ENCODE measurements at places on chromosomes 11 and 22.

- DNase-seq: no peak
Observed at GRCh38 chr11:1763336-1763795, 361 bp downstream of the CTSD start.

- no peak for DNase-seq
Observed at GRCh38 chr11:90252053-90252452, 29.2 kb upstream of the CHORDC1 start.

- no peak for DNase-seq
Observed at GRCh38 chr11:94792451-94792850, 24.3 kb downstream of the AMOTL1 start.

DNA sequence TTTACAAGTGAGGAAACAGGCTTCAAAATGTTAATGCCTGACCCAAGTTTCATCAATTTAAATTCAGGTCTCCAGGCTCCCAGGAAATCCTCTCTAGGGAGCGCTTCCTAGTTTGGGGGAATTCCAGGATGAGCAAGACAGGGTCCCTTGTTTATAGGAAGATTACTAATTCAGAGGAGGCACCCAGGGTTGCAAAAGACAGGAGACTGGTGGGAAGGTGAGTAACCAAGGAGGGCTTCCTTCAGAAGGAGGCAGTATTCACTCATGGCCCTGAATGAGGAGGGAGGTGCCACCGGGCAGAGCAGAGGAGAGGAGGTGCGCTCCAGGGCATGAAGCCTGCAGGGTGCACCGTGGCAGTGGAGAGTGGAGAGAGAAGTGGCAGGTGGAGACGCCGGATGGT, 1.6 kb downstream of the TMEM132A start:
- DNase-seq: no peak

DNA sequence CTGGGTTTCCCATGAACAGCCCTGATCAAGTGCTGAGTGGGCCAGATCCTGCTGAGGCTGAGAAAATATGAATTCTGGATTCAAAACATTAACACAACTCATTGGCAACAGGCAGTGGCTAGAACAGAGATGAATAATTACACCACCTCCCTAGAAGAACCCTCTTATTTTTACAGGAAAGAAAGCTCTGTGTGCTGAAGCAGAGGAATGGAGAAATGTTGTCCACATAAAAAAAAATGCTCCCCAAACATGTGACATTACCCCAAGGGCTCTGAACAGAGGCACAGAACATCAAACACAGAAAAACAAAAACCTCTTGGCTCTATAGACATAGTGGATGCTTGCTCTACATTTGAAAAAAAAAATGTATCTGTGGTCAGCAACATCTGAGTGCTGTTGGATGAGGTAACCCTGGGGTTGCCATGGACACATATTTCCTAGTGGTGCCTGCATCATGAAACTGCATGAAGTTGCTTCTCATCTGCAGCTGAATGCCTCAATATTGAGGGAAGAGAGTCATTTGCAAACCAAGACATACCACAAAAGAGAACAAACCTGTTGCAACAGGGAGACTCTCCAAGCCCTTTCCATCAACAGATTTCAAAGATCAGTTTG, 98.8 kb downstream of the SNX19 start:
- no peak for DNase-seq

DNA sequence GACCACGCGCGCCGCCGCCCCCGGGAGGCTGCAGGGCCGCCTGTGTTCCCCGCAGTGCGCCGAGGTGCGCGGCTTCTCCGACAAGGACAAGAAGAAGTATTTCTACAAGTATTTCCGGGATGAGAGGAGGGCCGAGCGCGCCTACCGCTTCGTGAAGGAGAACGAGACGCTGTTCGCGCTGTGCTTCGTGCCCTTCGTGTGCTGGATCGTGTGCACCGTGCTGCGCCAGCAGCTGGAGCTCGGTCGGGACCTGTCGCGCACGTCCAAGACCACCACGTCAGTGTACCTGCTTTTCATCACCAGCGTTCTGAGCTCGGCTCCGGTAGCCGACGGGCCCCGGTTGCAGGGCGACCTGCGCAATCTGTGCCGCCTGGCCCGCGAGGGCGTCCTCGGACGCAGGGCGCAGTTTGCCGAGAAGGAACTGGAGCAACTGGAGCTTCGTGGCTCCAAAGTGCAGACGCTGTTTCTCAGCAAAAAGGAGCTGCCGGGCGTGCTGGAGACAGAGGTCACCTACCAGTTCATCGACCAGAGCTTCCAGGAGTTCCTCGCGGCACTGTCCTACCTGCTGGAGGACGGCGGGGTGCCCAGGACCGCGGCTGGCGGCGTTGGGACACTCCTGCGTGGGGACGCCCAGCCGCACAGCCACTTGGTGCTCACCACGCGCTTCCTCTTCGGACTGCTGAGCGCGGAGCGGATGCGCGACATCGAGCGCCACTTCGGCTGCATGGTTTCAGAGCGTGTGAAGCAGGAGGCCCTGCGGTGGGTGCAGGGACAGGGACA, 2.7 kb downstream of the NLRP6 start:
- no peak for DNase-seq

DNA sequence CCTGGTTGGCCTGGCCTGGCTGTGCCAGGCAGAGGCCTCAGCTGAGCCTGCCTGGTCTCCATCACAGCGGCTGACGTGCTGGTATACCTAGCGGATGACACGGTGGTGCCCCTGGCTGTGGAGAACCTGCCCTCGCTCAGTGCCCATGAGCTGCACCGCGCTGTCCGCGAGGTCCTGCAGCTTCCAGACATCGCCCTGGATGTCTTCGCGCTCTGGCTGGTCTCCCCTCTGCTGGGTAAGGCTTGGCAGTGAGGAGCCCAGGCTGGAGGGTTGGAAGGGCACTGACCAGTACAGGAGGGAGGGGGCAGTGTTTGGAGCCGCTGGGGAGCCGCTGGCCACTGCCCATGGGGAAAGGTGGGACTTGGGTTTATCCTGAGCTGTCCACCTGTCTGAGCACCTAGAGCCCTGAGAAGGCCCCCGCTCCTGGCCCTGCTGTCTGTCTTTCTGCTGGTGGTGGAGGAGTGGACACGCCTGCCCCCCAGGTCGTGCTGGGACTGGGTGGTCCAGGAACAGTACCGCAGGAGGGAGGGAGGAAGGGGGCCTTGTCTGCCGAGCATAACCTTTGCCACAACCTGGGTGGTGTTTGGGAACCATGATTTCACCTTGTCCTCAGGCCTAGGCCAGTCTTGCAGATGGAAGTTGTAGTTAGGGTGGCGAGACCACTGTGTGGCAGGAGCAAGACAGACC, 3.0 kb downstream of the FRMD8 start:
- DNase-seq: no peak

- DNase-seq: no peak
Observed at GRCh38 chr11:106679581-106679980, 338.7 kb downstream of the GUCY1A2 start.

DNA sequence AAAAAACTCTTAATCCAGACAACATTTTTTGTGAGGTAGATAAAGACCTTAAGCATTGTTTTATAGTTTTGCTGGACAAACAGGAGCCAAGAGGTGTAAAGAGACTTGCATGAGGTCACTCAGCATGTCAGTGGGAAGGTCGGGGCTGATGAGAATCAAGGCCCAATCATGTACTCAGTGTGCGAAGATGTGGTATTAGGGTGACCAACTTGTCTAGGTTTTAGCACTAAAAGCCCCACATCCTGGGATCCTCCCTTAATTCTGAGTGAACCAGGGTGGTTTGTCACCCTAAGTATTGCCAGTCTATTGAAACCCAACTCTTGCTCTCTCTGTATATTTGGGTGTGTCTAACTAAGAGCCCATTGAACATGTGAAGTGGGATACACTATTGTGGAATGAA, 19.5 kb upstream of the SORL1-AS1 start:
- no peak for DNase-seq

DNA sequence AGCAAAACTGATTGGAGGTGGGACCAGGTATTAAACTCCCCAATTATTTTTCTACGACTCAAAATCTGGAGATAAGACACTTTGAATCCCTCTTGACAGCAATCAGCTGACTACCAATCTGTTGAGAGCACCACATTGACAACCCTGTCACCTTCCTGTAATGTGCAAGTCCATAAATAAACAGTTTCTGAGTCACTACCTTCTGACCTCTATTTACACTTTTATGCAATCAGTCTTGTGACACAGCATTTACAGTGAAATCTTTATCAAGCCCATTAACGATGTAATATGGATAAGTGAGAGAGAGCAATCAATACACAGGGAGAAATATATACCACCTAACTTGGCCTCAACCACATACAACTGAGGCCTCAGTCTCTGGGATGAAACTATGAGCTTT, 283.7 kb upstream of the ANO5 start:
- no peak for DNase-seq

DNA sequence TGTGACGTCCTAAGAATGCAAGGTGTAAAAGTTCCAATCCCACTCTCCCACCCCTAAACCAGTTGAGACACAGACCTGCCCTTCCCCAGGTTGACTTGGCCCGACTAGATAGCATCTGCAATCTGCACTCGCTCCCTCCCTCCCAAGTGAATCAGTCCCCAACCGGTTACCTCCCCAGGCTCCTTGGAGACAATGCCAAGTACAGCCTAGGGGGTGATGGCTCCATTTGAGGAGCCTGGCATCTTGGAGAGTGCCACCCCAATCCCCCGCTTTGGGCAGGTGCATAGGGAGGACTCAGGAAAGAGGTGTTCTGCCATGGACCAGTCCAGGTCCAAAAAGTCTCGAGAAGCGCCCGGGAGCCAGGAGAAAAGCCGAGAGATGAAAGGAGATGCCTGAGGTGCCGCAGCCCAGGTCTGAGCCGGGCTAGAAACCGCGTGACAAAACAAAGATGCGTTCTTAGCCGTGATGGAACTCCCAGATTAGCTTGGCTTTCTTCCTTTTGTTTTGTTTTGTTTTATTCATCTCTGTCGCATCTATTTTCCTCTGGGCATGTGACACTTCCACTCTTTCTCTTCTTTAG, 18.7 kb upstream of the SNX32 start:
- DNase-seq: no peak

DNA sequence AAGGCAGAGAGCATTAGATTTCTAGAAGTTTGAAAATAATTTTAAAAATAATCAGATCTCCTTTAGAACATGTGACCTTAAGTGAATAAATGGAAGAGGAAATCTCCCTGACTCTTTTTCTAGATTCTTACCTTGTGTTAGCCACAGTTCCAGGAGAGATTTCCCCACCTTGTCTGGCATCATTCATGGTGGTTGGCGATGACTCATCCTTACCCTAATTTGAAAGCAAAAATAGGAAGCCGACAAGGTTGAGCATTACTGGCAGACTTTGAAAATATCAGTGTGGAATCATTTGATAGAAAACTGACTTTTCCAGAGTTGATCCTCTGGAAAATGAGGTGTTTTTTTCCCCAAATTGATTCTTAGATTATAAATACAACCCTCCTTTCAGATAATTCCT, 48.1 kb downstream of the CNTN5 start:
- no peak for DNase-seq

DNA sequence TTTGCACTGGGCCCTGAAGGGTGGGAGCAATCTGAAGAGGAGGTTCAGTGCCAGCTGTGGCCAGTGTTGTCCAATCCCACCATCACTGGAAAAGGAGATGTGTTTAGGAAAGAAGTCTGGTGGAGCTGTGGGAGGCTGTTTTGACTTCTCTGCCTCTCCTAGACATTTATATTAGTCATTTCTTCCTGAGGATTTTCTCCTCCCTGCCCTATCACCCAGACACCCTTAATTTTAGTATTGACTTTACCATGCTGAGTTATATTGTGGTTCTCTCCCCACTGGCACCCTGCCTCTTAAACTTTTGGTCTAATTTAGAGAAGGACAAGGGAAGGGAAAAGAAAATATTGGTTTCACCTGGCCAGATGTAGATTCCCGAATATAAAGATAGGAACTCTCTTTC, 159.1 kb downstream of the WNT11 start:
- no peak for DNase-seq

- peak; percentile 78 for DNase-seq
Observed at GRCh38 chr11:83063073-83063754, 8.5 kb downstream of the RAB30 start.

GRCh38 chr11:120547811-120548681, 36.5 kb downstream of the GRIK4 start:
- peak; percentile 72 for DNase-seq

- DNase-seq: no peak
Observed at GRCh38 chr22:29353286-29353685, 35.1 kb downstream of the AP1B1 start.

DNA sequence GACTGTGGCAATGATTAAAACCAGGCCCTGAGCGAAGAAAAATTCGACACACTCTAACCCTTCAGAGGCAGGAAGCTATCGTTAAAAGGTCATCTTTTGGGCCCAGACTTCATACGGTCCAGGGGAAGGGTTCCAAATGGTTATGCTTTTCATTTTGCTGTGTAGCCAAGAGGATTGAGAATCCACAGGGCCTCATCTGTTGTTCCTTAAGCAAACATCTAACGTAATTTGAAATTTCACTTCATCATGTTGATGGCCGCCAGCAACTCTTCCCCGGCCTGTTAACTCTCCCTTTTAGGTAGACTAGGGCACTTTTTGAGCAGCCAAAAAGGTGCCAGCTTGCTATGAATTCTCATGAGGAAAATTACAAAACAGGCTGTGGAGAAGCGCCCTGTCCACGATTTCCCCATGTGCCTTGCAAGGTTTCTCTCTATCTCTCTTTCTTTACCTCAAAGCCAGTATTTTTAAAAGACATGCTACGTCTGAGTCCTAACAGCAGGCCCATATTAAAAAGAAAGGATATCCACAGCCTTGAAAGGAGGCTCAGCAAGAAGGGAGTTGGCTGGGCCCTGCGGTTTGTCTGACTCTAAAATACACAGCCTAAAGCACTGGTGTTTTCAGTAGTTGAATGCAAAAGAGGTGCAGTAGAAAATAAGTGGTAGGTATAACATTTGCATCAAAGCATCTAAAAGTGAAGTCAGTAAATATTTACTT, 356.3 kb upstream of the NARS2 start:
- no peak for DNase-seq

DNA sequence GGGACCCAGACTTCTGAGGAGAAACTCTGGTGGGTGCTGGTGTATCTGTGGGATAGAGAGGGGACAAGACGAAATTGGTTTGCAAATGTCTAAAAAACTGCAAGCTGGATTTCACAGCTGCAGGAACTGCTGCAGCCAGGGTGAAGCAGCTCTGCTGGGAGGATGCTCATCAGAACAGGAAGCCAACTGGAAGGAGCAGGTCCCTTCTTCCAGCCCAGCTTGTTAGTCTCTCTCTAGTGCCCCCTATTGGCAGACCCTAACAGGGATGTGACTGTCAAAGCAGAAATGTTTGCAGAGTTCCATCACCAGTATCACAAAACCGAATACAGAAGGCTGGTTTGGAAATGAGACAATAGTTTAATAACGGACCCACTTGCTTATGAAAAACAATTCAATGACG, 74.8 kb upstream of the SLC22A12 start:
- DNase-seq: no peak

- DNase-seq: no peak
Observed at GRCh38 chr11:57323167-57323854, 1.4 kb downstream of the TNKS1BP1 start.
